ENCODE measurements at places on chromosomes 3 and 15. TPM values are rescaled to one million over a fixed set of nuclear protein-coding genes. Genes with fewer than 3 reads are reported as not detected.

GRCh38 chr3:105504440-105504951 lies 137.8 kb downstream of the ALCAM start:
- DNase-seq: no peak

- no peak for DNase-seq
Measured at GRCh38 chr3:64098670-64099069, 75.4 kb upstream of the PSMD6 start.

GRCh38 chr15:25739687-25740121 lies 123.4 kb downstream of the ATP10A start:
- DNase-seq: no peak

- no peak for DNase-seq
Measured at GRCh38 chr3:188272481-188273372, 118.8 kb downstream of the LPP start.

GRCh38 chr3:193572426-193572908 lies 17.8 kb upstream of the ATP13A4 start:
- peak; percentile 38 for DNase-seq

DNA sequence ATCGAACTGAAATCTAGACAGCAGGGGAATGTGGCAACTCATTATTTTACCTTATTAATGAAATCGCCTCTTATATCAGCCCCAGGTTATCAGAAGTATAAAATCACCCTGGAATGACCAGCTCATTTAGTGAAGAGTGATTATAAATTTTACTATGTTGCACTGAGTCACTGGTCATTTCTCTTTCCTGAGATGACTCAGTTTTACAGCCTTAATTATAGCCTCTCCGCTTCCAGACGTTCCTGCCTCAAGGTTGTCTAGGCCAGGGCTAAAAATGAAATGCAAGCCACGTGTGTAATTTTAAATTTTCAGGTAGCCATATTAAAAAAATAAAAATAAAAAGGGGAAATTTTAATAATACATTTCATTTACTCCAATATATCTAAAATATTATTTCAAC lies 33.3 kb downstream of the DET1 start:
- DNase-seq: no peak

DNA sequence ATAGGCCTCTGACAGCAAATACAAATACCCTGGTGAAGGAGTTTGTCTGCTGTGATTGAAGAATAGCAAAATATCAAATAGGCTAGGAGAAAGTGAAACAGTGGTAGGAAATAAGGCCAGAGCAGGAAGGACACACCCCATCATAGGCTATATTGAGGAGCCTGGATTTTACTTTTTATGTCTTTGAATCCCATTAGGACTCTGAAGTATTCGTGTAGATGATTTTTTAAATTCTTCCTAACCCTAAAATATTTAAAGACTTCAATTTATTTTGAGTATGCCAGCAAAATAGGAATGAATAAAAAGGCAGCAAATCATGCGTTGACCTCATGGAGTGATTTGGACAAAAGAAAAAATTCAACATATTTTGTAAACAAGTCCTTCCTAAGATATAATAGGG lies 562.8 kb downstream of the NAALADL2 start:
- no peak for DNase-seq

DNA sequence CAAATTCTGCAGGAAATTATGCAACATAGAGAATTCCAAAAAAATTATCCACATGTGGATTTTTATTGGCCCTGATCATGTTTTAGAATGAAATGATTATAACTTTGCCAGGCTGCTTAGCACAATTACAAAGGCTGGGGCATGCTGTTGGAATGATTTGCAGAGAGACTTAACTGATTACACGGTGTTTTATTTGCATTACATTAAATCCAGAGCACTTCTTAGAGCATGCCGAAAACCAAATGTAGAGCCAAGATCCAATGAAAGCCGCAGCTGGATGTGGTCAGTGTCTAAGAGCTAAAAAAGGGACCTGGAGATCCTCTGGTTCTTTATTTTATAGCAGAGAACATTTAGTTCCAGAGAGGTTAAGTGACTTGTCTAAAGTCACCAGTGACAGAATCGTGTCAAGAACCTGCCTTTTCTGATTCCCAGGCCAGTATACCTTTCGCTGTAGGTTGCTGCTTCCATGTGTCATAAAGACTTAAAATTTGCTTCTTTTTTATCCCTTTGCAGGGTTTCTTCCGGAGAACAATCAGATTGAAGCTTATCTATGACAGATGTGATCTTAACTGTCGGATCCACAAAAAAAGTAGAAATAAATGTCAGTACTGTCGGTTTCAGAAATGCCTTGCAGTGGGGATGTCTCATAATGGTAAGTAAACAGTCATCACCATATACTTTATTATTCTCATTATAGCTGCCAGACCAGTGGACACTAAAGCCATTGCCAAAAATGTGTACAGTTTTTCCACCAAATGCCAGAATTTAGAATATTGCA lies 92.0 kb upstream of the TSEN2 start:
- DNase-seq: no peak

DNA sequence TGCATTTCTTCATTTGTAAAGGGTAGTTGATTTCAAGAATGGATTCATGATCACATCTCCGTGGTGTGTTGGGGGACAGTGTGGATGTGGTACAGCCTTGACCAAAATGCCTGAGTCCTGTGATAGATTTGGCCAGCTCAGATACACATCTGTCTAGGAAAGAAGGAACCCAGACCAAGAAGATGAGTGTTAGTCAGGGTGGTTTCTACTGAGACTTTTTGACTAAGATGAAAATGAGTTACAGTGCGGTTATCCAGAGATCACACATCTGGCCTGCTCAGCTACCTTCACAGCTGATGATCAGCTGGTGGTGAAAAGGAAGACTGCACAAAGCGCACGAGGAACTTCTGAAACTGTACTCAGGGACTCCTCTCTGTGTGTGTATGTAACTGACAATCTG lies 68.0 kb downstream of the FNDC3B start:
- no peak for DNase-seq

DNA sequence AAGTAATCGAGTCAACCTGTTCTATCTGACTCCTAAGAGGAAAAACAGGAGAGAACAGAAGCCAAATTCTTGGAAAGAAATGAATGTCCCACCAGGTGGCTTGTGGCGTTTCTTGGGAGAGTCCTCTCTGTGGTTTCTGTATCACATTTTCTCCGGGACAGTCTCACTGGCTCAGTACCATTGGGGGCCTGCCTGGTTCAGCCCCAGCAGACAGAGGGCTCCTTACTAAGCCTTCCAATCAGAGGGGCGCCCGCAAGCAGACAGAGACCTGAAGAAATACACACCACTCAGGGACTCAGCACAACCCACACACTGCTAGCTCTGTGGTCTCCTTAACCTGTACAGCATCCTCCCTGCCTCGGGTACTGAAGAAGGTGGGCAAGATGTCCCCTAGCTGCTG lies 302.1 kb downstream of the TLE3 start:
- DNase-seq: no peak

GRCh38 chr15:73709686-73710085 lies 25.5 kb downstream of the CD276 start:
- DNase-seq: no peak

- no peak for DNase-seq
Measured at GRCh38 chr3:58206406-58207011, 4.3 kb downstream of the DNASE1L3 start.

DNA sequence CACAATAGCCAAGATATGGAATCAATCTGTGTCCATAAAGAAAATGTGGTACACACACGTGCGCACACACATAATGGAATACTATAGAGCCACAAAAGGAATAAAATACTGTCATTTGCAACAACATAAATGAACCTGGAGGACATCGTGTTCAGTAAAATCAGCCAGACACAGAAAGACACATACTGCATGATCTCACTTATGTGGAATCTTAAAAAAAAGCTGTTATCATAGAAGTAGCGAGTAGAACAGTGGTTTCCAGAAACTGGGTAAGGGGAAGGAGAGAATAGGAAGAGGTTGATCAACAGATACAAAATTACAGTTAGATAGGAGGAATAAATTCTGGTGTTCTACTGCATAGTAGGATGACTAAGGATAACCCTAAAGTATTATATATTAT lies 11.1 kb downstream of the ATOSA start:
- no peak for DNase-seq

GRCh38 chr3:157280786-157281185 lies 120.8 kb upstream of the CCNL1 start:
- DNase-seq: no peak

GRCh38 chr3:40109641-40110490 lies 199.6 kb upstream of the EIF1B start:
- DNase-seq: peak; percentile 41

- DNase-seq: no peak
Measured at GRCh38 chr15:65981837-65982626, 112.7 kb downstream of the RAB11A start.

DNA sequence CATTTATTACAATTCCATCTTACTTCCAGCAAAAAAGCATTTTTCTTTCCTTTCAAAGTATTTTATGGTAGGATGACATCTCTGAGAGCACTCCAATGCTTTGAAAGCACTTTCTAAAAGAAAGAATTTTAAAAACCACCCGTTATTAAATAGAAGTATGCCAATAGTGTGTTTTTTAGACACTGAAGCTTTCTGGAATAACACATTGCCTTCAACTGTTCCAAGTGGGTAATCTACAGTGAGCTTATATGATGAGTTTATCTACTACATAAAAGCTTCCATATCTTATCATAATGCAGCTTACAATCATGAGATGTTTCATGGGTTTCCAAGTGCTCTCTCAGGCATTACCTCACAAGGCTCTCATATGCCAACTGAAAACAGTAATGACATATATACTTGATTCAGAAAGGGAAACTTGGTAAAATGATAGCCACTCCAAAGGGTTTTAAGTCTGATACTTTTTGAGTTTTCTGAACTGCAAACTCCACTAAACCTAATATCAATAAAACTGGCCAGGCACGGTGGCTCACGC lies 14.1 kb downstream of the CMTM6 start:
- no peak for DNase-seq

GRCh38 chr3:163056874-163057497 lies 1560.4 kb downstream of the OTOL1 start:
- no peak for DNase-seq

- no peak for DNase-seq
Measured at GRCh38 chr3:11290743-11291680, 18.8 kb downstream of the ATG7 start.

DNA sequence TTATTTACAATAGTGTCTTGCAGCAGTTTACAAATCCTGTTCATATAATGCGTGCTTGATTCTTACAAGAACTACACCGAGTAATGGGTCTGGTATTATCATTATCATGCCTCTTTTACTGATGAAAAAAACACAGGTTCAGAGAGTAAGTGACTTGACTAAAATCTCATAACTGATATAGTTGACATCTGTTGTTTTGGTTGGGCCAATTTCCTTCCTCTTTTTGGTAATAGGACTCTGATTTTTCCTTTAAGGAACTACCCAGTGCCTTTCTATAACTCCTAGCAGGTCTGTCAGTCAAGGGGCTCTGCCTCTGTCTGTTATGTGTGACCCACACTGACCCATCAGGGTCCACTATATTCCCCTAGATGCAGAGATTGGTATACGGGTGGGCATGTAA lies 14.6 kb upstream of the BLOC1S6 start:
- DNase-seq: no peak

DNA sequence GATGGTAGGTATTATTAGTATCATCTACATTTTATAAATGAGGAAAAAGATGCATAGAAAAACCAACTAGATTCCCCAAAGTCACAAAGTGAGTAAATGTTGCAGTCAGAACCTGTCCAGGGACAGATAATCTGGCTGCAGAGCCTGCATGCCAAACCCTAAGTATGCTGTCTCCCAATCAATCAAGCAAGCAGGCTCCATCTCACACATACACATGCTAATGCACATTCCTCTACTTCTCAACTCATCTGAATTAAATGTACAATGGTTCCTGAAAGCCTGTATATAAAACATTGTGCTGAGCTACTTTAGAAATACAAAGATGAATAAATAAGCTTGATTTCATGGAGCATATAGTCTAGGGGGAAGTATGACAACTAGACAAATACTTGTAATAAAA lies 101.0 kb downstream of the CBLB start:
- DNase-seq: no peak

GRCh38 chr15:79640206-79640605 lies 208.1 kb downstream of the MINAR1 start:
- no peak for DNase-seq

DNA sequence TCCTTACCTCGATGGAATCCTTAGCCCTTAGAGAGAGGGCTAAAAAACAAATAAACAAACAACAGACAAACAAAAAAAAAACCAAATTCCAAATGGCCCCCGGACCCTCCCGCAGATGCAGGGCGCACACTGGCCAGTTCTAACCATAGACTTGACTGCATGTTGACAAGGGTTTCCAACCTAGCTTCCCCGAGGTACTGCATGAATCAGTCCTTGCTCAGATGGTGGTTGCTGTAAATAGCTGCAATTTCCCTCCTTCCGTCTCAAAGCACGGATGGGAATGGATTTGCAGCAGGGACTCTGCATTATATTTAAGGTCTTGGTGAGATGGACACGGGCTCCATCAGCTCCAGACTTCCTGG lies 162.8 kb downstream of the CD47 start:
- peak; percentile 22 for DNase-seq

GRCh38 chr15:69660114-69660513 lies 207.5 kb downstream of the RPLP1 start:
- DNase-seq: no peak

DNA sequence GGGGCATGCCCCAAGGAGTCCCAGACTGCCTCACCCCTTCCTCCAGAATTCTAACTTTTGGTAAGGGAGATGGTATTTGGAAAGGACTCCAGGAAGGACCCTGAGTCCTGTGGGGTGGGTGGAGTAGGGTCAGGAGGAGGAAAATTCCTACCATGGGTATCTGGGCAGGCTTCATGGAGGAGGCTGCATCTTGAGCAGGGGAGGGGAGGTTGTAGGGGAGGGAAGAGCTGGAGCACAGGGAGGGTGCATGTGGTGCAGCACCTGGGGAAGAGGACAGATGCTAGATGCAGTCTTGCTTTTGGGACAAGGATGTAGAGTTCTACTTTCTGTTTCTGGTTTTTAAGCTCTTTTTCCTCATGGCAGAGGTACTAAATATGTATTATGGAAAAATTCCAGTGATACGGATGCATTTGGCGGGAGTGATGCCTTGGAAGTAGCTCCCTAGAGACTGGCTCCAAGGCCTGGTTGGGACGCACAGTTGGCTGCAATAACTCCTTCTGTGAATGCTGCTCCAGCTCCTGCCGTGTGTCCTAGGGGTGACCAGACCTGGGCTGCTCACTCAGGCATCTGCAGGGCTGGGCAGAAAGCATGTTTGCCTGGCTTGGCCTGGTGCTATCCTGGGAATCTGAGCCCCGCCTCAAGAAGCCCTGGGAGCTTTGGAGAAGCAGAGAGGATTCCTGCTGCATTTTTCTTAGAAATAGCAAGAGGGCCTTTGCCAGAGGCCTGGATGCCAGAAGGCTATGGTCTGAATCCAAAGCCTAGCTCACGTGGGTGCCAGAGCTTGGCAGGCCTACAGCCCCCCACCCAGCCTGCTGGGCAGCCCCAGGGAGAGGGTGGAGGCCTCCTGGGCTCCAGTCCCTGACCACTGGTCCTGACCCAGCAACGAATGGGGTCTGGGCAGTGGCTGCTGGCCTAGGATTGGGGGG lies 10.1 kb downstream of the SEMA3F start:
- DNase-seq: peak; percentile 74

The CD276 gene
- 53.7 TPM for total RNA-seq

The KIF15 gene
- 0.43 TPM for total RNA-seq

The SNAPC5 gene
- total RNA-seq: 29.0 TPM

The CADPS gene
- 1.5 TPM for total RNA-seq

The FAM43A gene
- total RNA-seq: 4.0 TPM

The C2CD4A gene
- total RNA-seq: not detected

The ATP13A5 gene
- 0.36 TPM for total RNA-seq

The TM6SF1 gene
- 2.1 TPM for total RNA-seq

The FETUB gene
- not detected for total RNA-seq

The SLC28A1 gene
- total RNA-seq: 0.48 TPM

The PLOD2 gene
- total RNA-seq: 47.9 TPM

The UNC13C gene
- total RNA-seq: 1.3 TPM

The IFRD2 gene
- 63.9 TPM for total RNA-seq

The KBTBD12 gene
- 0.54 TPM for total RNA-seq

The C3orf70 gene
- 16.5 TPM for total RNA-seq

Data from ovary (tissue), 10 donors.